Central memory CD8-positive, alpha-beta T cell (primary cell): ENCODE measurements at places on chromosomes 3 and 15.

GRCh38 chr3:4251412-4251811 is 51.8 kb upstream of the SETMAR start:
- no peak for DNase-seq

DNA sequence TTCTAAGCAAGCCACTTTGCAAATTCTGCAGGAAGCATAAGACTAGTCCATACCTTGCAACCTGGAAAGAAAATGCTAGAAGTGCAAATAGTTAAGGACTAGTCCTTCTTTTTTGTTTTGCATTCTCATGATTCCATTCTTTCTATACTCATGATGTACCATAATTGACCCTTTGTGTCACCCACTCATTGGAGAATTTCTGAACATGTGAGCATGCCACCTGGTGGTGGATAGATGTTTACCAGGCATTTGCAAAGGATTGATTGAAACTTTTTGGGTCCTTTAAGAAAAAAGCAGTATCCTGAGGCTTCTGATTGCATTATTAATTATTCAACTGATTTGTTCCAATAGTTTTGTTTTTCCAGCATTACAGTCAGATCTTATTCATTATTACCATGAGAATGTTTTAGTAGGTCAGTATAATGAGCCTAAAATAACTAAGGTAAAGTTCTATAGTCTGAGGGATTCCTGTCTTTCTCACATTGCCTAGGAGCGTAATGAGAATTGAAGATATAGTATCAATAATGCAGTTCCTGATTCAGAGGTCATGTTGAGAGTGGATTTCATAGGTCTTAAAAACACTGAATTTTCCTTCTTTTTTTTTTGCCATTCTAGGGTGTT is 20.2 kb upstream of the DIPK2A start:
- no peak for DNase-seq

GRCh38 chr3:133970339-133970738 is 59.4 kb downstream of the SLCO2A1 start:
- no peak for DNase-seq

- no peak for DNase-seq
Measured at GRCh38 chr3:112395181-112395895, 62.4 kb downstream of the CD200 start.

DNA sequence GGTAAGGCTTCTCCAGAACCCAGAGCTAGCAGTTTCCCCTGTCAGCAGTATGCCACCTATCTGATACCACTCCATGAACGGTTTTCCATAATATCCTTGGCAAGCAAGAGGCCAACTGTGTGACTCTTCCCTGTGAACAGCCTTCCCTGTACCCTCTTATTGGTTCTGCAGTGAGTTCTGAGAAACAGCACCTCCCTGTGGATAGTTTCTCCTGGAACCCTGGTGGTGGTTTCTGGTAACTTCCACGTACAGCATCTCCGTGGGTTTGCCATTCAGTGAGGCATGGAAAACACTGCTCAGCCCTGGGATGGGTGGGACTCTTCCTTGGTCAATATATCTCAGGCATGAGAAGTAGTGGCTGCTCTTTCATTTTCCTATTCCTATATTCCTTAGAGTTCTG is 19.4 kb upstream of the SERPINI2 start:
- no peak for DNase-seq

DNA sequence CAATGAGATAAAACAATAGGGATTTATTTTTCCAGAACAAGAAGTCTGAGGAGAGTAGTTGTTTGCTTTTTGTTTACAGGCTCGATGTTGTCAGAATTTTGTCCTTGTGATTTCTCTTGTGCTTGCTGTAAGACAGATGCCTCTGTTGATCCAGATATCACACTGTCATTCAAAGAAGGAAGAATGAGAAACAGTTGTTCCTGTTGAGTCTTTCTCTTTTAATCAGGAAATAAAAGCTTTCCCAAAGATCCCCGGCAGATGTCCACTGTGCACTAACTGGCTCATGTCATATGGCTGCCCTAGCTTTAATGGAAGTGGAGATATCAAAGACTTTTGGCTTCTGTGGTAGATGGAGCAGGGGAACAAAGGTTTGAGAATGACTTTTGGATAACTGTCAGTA is 6.8 kb downstream of the SERPINI1 start:
- DNase-seq, result no peak

- no peak for DNase-seq
Measured at GRCh38 chr15:69857686-69858391, 239.9 kb downstream of the TLE3 start.

DNA sequence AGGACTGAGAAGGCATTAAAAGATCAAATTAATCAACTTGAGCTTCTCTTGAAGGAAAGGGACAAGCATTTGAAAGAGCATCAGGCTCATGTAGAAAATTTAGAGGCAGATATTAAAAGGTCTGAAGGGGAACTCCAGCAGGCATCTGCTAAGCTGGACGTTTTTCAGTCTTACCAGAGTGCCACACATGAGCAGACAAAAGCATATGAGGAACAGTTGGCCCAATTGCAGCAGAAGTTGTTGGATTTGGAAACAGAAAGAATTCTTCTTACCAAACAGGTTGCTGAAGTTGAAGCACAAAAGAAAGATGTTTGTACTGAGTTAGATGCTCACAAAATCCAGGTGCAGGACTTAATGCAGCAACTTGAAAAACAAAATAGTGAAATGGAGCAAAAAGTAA is 149.7 kb upstream of the LRRFIP2 start:
- no peak for DNase-seq

DNA sequence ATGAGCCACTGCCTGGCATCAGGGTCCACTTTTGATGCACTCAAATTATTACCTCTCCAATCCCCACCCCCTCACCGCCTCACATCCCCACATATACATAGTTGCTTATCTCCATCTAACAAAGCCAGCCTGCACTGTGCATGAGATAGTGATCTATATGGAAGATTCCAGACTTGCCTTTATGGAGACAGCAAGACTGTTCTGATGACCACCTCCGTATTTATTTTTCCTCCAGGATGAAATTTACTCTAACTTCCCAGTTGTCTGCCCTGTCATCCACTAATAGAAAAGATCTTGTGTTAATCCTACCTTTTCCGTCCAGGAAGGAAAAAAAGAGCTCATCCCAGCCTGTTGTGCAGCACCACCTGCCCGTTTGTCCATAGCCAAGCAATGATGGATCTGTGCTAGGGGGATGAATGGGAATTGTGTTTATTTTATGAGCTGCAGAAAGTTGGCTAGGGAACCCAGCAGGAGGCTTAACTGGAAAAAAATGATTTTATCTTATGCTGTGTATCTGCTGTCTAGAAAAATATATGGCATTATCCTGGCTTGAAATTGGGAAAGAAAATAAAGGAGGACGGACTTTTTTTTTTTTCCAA is 114.5 kb downstream of the CD47 start:
- DNase-seq, result no peak

GRCh38 chr3:41630708-41631107 is 331.2 kb downstream of the ULK4 start:
- no peak for DNase-seq

- no peak for DNase-seq
Measured at GRCh38 chr15:85475711-85476110, 95.3 kb downstream of the AKAP13 start.

GRCh38 chr3:155455765-155456164 is 162.3 kb upstream of the STRIT1 start:
- DNase-seq, result no peak

DNA sequence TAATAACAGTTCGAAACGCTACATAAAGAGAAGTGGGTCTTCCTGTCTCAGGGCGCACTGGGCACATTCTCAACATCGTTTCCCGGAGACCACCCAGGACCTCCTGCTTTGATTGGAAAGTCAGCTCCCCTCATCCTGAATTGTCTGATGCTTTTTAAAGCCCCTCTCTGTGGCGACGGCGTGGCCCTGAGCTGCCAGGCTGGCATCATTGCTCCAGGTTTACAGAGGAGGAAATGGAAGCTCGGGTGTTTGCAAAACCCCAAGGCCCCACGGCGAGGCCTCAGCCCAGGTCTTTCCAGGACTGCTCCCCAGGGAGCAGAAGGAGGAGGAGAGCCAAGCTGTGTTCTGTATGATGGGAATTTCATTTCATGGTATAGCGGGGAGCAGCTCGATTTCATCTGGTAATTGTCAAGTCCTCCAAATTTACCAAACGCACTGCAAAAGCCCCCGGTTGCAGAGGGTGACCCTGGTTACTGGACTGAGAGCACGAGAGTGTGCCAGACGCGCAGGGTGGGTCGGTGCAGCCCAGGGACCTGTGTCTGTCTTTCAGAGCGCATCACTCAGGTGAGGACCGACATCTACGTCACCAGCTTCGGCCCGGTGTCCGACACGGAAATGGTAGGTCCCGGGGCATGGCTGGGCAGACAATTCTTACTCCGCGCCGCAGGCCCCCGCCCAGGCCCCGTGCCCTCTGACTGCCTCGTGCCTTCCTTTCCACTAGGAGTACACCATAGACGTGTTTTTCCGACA is 15.9 kb downstream of the GABRA5 start:
- no peak for DNase-seq

DNA sequence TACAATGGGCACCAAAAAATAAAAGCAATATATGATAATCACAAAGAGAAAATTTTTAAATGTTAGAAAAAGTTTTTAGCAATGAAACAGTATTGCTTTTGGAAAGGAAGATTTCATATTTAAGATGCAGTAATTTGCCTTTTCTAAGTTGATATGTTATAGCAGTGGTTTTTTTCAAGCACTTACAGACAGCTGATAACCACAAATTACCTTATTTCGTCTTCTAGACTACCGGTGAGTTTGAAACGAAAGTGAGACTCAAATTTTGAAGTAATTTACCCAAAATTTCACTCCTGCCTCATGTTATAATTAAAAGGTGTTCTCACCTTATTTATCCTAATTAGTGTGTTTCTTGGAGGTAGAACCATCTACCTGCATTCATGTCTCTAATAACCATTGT is 207.8 kb downstream of the MCTP2 start:
- DNase-seq, result no peak

DNA sequence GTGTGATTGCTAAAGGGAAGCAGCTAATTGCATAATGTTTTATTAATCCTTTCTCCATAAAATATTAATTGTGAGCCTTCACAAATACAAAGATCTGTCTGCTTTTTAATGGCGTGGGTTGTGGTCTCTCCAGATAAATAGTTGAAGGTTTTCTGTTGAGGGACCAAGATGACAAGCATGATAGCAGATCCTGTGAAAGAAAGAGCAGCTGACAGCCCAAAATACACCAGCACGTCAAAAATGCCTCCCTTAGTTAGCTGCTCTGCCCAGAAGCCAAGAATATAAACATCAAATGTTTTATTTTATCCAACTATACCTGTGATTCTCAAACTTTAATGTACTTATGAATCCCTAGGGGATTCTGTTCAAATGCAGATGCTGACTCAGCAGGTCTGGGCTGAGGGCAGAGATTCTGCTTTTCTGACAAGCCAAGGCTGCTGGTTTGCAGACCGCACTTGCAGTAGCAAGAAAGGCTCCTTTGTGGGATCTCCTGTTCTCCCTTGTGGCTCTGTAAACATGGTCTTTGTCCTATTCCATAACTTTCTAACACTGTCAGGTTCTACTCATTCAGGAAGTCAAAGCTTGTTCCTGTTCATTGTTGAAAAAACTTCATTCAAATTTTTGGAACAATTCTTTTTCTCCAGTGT is 119.1 kb upstream of the SLC25A36 start:
- DNase-seq, result no peak

- no peak for DNase-seq
Measured at GRCh38 chr3:158709666-158710083, 22.6 kb downstream of the RARRES1 start.

GRCh38 chr15:95761501-95762165 is 568.9 kb upstream of the NR2F2 start:
- no peak for DNase-seq

DNA sequence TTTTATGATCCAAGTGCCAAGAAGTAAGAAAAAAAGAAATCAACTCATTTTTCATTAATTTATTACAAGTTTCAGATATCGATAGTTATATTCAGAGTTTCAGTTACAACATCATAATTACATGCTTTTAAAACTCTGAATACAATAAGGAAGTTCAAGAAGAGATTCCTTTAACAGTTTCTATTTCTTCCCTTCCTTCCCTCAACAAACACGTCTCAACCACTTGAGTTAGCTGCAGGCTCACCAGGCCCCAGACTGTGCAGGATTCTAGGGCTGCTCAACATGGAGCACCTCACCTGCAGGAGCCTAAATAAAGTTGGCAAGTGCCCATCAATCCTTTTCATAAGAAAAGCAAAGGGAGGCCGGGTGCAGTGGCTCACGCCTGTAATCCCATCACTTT is 79.2 kb upstream of the FNDC3B start:
- no peak for DNase-seq

DNA sequence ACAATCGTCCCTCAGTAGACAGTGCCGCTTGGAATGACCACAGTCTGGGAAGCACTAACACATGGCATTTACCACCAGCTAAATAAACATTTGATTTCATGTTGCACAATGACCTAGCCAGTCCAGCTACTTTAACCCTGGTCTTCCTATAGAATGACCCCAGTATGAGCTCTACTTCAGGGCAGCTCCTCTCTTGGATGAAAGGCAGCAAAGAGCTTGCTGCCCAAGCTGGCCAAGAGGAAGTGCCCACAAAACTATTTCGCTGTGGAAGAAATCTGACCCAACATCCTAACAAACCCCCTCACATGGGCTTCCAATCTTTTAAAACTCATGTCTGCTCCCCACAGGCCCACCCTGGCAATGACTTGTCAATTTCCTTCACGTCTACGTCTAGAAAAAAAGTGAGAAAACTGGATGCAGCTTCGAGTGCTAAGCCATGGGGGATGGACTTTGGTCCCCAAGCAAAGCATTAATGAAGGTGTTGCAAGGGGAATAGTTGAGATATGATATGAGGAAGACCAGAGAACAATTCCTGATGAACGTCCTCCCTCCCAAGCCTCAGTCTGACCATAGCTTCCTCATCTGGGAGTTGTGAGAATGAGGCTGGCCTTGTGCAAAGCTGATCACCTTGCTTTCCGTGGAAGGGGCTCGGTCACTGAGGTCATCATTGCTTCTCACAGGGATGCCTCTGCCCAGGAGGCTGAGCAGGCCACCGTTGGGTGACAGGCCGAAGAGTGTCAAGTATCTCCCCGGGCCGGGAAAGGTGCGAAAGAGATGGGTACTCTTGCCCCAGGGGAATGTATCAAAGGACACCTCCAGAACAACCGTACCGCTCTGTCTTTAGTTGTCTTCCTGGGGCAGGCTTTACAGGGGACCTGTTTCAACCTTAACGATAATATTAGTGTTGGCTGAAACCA is 964 bp downstream of the SLC25A20 start:
- no peak for DNase-seq

- no peak for DNase-seq
Measured at GRCh38 chr15:78672285-78673014, 31.4 kb upstream of the CHRNB4 start.

DNA sequence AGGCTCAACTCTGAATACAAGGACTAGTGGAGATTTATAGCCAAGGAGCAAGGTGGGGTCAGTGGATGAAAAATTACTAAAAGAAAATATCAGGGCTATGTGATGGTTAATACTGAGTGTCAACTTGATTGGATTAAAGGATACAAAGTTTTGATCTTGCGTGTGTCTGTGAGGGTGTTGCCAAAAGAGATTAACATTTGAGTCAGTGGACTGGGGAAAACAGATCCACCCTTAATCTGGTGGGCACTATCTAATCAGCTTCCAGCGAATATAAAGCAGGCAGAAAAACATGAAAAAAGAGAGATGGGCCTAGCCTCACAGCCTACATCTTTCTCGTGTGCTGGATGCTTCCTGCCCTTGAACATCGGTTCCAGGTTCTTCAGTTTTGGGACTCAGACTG is 14.4 kb upstream of the SENP7 start:
- no peak for DNase-seq

GRCh38 chr15:57640930-57641682 is 49.4 kb downstream of the MYZAP start:
- no peak for DNase-seq

GRCh38 chr3:15339786-15340215 is 7.4 kb upstream of the SH3BP5 start:
- no peak for DNase-seq

- no peak for DNase-seq
Measured at GRCh38 chr3:60755094-60755493, 496.2 kb downstream of the FHIT start.
